ENCODE measurements at places on chromosomes 1 and 21.

GRCh38 chr1:111565079-111565478 is 54.5 kb upstream of the RAP1A start:
- DNase-seq = no peak

DNA sequence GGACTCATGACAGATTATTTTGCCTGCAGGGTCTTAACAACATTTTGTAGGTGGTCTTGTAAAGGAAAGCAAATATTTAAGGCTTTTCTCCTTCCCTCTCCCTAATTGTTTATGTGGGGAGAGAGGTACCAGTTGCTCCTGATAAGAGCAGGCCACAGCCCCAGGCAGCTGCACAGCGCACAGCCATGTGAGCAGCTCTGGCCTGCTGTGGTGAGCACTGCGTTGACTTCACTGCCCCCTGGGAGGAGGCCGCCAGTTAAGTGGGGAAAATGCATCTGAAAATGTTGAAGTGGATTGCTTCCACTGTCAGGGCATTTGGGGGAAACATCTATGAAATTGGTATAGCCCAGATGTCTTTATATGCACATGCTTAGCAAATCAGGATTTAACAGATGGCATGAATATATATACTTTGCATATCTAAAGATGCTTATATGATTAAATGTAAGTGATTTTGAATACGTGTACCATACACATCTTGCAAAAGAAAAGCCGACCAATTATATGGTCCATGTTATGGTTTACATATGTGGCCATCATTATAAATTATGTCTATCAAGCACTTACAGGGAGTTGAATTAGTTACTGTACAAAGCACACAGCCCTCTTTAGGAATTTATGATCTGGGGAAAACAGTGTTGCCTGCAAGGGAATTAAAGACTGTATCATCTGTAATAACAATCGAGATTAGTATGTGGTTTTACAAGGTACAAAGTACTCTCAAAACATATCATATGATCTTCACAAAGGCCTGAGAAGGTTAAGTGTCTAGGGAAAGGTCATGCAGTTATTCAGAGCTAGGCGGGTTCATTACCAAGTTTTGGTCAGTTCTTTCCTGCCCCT is 132.1 kb downstream of the RHOU start:
- no peak for DNase-seq

GRCh38 chr1:226187019-226187322 is 430 bp upstream of the ACBD3 start:
- no peak for DNase-seq

- no peak for DNase-seq
Measured at GRCh38 chr1:109466125-109466451, 258 bp upstream of the SYPL2 start.

DNA sequence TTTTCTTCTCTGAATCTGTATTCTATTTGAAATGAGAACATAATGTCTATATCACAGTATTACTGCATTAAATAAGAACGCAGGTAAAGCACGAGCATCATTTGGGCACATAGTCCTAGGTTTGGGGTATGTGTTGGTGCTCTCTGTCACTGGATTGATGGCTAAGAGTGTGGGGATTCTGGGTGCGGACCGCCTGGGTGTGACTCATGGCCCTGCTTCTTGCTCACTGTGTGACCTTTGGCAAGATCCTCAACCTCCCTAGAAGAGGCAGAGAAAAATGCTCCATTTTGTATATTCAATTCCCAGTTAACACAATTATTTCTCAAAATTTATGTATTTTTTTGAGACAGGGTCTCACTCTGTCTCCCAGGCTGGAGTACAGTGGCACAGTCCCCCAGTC is 99.7 kb downstream of the LAMC2 start:
- no peak for DNase-seq

DNA sequence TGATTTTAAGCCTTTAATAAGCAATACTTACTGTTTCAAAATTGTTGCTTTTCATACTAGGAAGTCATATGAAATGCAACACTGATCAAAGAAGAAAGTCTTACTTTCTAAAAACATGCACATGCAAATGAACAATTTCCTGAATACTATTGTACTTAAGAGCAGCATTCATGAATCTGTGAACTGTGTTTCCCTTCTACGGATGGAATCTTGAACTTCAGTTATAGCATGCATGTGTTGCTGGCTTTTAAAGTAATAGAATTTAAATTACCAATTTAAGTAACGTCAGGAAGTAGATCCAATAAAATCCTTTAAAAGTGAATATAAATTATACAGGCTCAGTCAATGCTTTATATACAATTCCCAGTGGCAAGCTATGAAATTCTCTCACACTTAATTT is 348.9 kb downstream of the KCNT2 start:
- DNase-seq = no peak

- peak; percentile 77 for DNase-seq
Measured at GRCh38 chr21:43975469-43976098, 36.5 kb upstream of the TRAPPC10 start.

DNA sequence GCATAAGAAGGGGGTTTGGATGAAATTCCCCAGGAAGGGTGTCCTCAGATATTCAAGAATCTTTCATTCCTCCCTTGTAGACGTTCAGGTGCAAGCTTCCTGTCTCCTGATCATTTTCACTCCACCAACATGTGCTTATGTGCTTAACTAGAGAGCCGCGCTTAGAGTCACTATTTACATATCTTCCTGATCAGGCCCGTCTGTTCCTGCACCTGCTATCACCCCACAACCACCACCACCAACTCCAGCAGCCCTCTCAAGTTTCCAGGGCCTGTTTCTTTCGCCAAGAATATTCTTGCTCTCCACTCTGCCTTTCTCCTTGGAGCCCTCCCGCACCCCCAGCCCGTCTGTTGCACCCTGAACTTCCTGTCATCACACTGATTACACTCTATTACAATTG is 113.4 kb downstream of the SPSB1 start:
- no peak for DNase-seq

GRCh38 chr1:23080885-23081284 is 61.6 kb downstream of the KDM1A start:
- DNase-seq = no peak

DNA sequence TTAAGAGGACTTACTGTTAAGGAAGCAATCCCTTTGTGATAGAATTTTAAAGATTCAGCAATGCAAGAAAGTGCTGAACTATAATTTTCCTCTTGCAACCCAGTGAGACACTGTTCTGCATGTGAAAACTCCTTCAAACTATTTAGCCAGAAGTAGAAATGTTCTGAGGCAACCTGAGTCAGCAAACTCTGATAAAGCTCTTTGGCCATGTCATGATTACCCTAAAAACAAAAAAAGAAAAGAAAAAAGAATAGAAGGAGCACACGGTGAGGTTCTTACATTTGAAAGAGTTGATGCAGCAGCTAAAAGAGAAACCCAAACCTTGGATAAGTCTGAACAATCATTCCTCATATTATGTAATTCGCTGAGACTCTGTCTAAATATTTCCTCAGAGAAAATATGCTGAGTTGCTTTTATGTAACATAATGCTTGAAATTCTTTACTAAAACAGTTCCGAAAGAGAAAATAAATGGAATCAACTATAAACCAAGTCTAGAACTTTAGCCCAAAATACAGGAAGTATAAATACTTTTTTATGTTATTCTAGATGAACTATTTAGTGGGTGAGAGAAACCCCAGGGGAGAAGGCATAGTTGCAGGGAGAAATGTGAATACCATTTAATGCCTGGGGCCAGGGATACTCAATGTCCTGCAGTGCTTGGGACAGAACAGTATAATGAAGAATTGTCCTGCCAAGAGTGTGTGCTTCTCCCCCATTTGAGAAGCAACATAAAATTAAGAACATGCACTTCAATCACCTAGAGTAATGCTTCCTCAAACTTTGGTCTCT is 60.0 kb downstream of the INTS7 start:
- DNase-seq = no peak

- no peak for DNase-seq
Measured at GRCh38 chr1:241857131-241857530, 9.1 kb downstream of the EXO1 start.

DNA sequence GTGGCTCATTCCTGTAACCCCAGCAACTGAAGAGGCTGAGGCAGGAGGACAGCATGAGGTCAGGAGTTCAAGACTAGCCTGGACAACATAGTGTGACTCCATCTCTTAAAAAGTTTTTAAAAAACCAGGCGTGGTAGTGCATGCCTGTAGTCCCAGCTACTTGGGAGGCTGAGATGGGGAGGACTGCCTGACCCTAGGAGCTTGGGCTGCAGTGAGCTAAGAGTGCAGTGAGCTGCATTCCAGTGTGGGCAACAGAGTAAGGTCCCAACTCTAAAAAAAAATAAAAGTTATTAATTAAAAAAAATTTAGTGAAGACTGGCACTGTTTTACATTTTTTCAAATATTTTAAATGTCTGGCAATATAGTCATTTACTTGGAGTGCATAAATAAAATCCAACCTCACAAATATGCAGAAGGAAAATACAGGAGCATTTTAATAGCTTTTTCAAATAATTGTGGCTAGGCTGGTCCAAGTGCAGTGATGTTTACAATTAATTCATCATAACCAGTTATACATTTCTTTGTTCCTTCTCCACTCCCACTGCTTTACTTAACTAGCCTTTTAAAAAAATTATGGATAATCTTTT is 10.8 kb downstream of the ZBTB8OS start:
- DNase-seq = no peak

GRCh38 chr1:3555131-3555920 is 56.0 kb downstream of the MEGF6 start:
- DNase-seq = no peak

DNA sequence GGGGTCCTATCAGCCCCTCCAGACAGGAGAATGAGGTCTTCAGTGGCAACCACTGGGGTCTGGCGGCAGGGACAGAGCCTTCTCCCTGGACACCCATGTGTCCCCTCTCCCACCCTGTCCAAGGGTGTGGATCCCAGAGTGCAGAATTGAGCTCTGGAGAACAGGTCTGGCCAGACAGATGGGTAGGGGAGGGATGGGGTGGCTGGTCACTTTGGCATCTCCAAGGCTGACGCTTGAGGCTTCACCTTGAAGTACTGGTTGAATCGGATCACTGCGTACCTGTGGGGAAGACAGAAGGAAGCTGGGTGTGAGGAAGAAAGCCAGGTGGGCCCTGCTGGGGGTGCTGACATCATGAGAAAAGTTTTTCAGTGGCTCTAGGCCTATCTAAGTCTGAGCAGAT is 19.9 kb downstream of the ETNK2 start:
- DNase-seq = no peak

DNA sequence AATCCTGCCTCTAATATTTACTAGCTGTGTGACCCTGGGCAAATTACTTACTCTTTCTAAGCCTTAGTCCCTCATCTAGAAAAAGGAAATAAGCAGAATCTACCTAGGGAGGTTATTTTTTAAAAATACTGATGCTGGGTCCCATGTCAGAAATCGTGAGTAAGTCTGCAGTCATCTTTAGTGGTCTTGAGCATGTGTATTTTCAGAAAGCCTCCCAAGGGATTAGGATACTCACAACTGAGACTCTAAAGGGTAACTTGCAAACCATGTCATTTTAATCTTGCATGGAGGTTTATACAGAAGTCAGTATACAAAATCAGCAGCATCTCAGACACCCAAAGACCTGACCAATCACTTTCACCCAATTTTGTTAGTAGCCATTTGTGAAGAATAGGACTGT is 43.2 kb downstream of the DSTYK start:
- no peak for DNase-seq

GRCh38 chr1:29783508-29784275 is 547.4 kb downstream of the PTPRU start:
- DNase-seq = no peak

DNA sequence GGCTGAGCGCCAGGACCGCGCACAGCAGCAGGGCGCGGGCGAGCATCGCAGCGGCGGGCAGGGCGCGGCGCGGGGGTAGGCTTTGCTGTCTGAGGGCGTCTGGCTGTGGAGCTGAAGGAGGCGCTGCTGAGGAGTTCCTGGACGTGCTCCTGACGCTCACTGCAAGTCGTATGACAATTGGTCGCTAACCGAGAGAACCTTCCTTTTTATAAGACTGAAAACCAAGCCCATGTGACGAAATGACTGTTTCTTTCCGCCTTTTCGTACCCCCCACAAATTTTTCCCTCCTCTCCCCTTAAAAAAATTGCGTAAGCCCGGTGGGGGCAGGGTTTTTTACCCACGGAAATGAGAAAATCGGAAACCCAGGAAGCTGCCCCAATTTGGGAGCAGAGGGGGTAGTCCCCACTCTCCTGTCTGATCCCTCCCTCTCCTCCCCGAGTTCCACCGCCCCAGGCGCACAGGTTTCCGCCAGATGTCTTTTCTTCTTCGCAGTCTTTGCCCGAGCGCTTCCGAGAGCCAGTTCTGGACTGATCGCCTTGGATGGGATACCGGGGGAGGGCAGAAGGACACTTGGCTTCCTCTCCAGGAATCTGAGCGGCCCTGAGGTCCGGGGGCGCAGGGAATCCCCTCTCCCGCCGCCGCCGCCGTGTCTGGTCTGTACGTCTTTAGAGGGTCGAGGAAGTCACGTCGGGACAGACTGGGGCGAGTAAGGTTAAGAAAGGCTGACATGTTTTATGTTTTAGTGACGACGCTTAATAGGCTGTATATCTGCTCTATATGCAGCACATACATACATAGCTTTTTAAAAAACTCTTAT is at the start of gene PTGS2:
Gene PTGS2 (minus strand): TSS at position 179 of the 817 bp plus-strand sequence. CDS start 133 bp downstream, at position 46.
- no peak for DNase-seq

GRCh38 chr1:184568148-184568547 is 181.3 kb downstream of the C1orf21 start:
- no peak for DNase-seq

DNA sequence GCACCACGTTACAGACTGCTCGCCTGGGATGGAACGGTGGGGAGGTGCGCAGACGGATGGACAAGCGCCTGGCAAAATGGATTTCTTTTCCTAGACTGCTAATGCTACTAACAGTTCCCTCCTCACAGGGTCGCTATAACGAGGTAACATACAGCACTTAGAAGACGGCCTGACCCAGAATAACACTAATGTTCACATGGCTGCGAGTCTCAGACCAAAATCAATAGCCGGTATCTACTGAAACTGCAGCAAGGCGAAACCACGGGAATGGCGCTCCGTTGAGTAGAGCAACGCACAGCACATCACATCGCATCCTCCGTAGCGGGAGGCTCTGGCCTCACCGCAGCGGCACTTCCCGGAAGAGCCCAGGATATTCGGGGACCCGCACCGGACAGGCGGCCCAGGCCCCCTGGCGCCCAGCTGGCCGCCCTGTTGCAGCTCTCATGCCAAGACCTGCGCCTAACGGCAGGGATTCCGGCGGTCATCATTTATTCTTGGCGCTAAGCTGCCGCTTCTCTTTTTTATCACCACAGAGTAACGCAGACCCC is 46.6 kb downstream of the VPS26C start:
- DNase-seq = peak; percentile 24

DNA sequence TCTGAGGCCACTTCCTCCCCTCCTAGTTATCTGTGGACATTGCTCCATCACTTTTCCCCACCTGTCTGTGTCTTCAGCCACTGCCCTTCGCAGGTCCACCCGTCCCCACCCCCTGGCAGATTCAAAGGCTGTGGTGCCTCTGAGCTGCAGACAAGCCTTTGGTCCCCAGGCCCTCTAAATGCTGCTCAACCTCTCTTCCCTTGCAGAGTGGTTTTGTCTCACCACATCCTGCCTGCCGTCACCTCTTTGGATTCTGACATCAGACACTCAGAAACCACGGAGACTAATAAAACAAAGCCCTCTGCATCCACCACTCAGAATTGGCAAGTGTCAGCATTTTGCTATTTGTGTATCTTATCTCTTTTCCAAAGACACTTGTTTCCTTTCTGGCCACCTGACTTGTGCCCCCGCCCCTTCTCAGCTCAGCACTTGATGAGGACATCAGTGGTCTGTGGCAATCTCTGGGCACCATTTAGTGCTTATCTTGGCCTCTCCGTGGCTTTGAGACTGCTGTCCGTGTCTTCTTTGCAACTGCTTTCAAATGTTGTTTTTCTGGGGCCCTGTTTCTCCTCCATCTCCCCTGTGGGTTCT is 7.7 kb downstream of the CNIH3 start:
- peak; percentile 47 for DNase-seq
